Cortex of kidney (tissue), 1 donor: ENCODE measurements at places on chromosomes 2 and 18.

GRCh38 chr2:85996591-85996990, 107.8 kb upstream of the ST3GAL5 start:
- DNase-seq: no peak

DNA sequence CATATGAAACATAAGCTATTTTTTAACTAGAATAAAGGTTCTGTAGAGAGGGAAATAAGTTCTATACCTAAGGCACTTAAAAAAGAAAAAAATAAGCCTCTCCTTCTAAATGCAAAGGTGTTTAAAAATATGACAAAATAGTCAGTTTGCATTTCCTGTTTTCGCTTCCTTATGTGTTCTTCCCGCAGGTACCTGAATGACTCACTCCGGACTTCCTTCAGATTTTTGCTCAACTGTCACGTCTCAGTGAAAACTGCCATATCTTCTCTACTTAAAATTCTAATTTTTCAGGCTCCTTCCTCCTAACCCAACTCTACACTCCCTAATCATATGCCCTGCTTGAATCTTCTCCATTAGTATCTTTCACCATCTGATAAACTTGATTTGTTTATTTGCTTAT, 1333.1 kb downstream of the LRP1B start:
- DNase-seq: no peak

GRCh38 chr2:64101141-64101591, 43.1 kb downstream of the PELI1 start:
- DNase-seq: no peak

GRCh38 chr2:201900362-201900761, 94.0 kb downstream of the CDK15 start:
- DNase-seq: no peak

- no peak for DNase-seq
These were observed 237.0 kb downstream of the IKZF2 start for GRCh38 chr2:212914392-212914791.

DNA sequence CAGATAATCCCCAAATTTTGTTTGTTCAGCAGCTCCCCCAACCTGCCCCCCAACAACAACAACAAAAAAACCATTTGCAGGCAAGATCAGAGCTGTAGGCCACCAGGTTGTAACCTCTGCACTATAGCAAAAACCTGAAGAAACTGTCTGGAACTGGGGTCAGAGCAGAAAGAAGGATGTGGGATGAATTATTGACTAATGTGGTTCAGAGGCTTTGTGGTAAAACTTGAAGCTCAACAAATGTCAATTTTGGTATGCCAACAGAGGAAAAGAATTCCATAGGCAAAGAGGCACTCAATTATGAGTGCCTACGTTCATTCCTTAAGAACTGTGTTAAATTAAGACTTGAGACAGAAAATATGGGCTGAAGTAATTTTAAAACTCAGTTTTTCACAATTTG, 255.1 kb downstream of the STK39 start:
- DNase-seq: no peak

GRCh38 chr2:54723996-54724559, 616 bp downstream of the EML6 start:
- DNase-seq: no peak

- no peak for DNase-seq
These were observed 101.0 kb upstream of the SIX3 start for GRCh38 chr2:44840503-44840850.

GRCh38 chr2:219252570-219252899, 508 bp upstream of the TUBA4B start:
- DNase-seq: no peak

- no peak for DNase-seq
These were observed 89.3 kb downstream of the CABYR start for GRCh38 chr18:24227977-24228666.

DNA sequence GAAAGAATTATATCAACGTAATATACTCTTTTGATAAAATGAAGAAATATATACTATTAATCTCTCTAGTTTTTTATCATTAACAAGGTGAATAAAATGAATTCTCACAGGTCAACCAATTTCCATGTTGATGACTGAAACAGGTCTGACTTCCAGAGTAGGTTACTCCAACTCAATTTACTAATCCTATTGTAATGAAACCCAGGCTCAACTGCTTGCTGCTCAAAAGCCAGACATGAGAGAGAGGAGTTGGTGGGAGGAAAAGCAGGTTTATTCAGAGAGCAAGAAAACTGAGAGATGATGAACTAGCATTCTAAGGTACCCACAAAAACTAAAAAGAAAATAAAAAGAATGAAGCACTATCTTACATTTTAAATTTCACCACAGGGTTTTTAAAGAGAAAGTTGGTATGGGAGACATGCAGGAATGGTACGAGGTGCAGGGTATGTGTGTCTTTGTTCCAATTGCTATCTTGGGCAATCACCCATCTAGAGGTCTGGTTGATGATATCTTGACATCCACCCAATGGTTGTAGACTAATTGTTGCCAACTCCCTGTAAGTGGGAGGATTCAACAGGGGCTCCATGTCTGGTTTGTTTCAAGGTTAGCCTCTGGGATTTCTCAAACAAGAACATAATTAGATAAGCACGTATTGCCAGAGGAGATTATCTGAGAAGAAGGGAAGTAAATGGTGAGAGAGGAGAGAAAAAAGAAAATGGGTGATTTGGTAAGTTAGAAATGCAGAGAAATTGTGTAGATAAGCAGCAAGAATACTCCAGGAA, 471.4 kb upstream of the REG3G start:
- no peak for DNase-seq

DNA sequence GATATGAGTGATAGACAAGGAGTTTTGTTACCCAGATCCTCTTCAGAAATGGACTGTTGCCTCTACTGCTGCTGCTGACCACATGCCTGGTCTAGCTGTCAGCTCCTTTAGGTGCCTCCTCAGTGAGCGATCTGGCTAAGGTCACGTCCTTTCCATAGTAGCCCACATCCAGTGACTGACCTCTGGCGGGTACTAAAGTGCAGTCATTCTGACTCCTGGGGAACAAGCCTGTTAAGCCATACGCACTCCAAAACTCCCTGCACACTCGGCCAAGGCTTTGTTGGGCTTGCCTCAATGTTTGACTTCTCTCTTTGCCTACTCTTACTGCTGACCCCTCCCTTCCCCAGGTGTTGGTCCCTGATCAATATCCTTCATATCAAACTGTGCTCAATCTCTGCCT, 685.2 kb downstream of the IRS1 start:
- no peak for DNase-seq

GRCh38 chr2:24831221-24832072, 38.2 kb downstream of the CENPO start:
- DNase-seq: no peak

DNA sequence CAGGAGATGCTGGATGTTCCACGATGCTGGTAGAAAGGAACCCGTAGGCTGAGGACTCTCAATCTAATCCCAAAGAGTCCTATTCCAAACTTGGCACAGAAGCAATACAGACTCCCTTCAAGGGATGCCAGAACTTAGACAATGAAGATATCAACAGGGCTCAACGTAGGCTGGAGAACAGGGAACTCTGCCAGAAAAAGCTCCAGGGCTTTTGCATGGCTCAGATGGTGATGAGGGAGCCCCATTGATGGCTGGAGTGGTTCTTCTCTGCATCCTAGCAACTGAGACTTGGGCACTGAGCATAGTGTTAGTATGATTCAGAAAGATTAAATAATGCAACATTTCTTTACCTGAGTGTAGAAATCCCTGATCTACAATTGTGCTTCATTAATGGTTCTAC, 117.2 kb upstream of the NCK2 start:
- DNase-seq: no peak

DNA sequence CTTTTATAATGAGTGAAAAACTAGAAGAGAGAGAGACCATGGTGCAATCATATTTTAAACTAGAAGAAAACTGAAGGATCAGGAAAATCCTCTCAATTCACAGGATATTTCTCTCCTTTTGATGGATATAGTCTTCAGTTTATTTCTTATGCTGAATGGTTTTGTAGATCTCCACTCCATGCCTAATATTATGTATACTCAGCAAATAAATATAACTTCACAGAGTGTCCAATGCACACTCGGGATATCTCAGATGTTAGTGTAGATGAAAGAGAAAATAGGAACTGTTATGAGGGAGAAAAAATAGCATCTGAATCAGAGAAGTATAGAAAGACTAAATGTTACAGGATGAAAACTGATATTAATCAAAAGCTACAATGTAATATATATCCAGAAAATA, 1324.5 kb upstream of the PIK3C3 start:
- DNase-seq: no peak
